Renal pelvis (tissue), 12 donors: ENCODE measurements at places on chromosomes 12 and 14. TPM values are rescaled to one million over a fixed set of nuclear protein-coding genes. Genes with fewer than 3 reads are reported as not detected.

Gene MGAT4C
- polyA plus RNA-seq: 2.2 TPM

Gene ANO2
- 4.8 TPM for polyA plus RNA-seq

DNA sequence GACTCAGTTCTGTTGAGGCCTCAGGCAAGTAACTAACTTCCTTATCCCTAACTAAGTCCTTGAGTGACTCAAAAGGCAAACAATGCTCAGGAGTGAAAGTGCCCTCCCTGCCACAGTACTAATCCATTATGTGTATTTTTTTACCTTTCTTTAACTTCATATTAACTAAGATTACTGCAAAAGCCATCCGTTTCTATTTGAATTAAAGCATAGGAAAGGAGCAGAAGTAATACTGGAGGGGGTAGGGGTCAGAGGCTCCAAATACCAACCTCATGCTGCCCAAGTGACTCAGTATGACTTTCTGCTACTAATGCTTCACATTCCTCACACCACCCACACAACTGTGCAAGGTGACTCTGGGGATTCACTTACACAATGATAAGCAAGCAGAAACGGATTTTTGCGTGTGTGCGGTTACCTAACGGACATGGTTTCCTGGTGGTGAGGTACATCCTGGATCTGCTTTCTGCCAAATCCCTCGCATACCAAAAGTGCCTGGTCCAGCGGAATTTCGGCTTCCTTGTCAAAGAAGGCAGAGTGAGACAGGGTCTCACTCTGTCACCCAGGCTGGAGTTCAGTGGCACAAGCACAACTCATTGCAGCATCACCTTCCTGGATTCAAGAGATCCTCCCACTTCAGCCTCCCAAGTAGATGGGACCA, 25.1 kb downstream of the MOK start:
- DNase-seq: no peak

DNA sequence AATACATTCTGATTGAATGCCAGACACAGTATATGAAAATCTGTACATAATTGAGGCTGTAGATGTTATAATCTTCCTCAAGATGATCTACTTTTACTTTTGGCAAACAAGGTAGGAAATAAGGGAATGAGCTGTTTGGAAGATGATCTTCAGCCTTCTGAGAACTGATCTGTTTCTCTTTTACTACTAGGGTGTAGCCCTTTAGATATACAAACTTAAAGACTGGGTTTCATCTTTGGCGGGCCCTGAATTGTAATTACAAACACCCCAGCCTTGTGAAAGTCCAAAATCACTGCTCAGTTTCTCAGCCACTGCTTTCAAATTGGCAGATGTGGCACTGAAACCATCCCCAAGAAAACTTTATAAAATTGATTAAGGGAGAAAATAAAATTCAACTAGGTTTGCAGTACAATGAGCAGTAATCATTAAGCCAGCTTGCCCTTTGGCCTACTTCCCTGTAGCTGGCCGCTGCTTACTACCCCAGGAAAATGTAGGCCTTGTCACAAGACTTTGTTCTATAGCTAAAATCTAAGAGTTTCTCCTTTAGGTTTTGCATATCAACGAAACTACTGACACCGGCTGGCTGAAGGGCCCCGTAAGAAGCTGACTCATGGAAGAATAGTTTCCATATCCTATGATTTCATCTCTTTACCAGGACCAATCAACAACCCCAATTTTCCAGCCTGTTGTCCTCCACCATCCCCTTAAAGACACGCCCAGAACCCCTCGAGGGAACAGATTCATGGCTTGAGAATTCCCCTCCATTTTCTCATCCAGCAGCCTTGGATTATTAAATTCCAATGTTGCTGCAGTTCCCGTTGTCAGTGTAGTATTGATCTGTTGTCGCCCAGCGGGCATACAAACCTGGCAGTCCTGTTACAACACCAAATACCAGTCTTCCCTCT, 210.8 kb downstream of the PCNX1 start:
- no peak for DNase-seq

DNA sequence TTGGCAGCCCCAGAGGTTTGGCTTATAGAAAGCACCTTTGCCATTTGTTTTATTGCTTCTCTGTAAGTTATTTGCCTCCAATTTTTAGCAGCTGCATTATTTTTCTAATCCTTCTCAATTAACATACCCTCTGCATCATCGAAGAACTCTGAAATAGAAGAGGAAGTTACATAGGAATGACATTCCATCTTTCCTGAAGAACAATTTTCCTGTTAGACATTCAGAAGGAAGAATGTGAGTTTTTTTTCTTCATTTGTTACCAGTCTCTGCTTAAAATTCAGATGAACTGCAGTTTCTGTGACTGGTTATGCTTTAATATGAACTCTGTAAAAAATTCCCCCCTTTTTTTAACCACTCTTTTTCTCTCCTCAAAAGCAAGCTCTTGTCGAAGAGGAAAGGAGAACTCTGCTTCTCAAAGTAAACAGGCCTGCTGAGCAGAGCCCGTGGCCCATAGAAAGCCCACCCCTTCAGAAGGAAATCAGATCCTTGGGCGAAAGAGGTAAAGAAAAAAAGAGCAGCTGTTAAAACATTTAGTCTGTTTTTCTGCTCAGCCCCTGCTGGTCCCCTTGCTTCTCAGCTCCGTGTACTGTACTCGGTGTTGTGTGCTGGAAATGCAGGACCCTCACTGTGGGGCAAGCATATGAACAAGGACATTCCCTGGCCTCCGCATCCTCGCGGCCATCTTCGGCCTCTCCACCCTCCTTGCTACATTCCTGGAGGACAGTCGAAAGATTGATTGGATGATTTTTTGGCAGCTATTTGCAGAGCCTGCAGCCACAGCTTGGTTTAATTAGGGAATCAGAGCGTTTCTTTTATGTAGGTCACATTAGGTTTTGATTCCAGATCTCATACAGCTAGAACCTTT, 164.4 kb upstream of the LRIG3 start:
- DNase-seq: peak; percentile 72

Gene ARHGEF25
- polyA plus RNA-seq: 24.9 TPM

Gene SERPINA12
- polyA plus RNA-seq: 0.65 TPM

- peak; percentile 20 for DNase-seq
Observed at GRCh38 chr14:105299654-105300541, 903 bp downstream of the BRF1 start.

- no peak for DNase-seq
Observed at GRCh38 chr12:16560273-16560672, 45.7 kb downstream of the LMO3 start.

Gene GPRC5D
- polyA plus RNA-seq: 0.94 TPM
